ENCODE measurements at places on chromosomes 3 and 15. TPM values are rescaled to one million over a fixed set of nuclear protein-coding genes. Genes with fewer than 3 reads are reported as not detected.

Gene CHRD
- total RNA-seq: 0.29 TPM

Gene CXCR6
- total RNA-seq: not detected

Gene SI
- not detected for total RNA-seq

Gene TUBGCP5
- total RNA-seq: 29.0 TPM

Gene ASB14
- not detected for total RNA-seq

Gene PTX3
- 0.86 TPM for total RNA-seq

Gene MAGEL2
- not detected for total RNA-seq

Gene ARL6
- 6.3 TPM for total RNA-seq

Gene CD200
- total RNA-seq: not detected

Gene PP2D1
- not detected for total RNA-seq

Gene GDPGP1
- 4.4 TPM for total RNA-seq

Gene PARP9
- total RNA-seq: 5.3 TPM

Gene CCR8
- total RNA-seq: not detected

Gene RBP2
- total RNA-seq: not detected

Gene EPHB1
- total RNA-seq: 0.16 TPM

Gene CCDC39
- not detected for total RNA-seq

Gene TPRG1
- total RNA-seq: 0.38 TPM

Gene ZNF621
- total RNA-seq: 5.2 TPM

Gene CLDN1
- 28.5 TPM for total RNA-seq

Gene ABI3BP
- total RNA-seq: 2.2 TPM

Gene NOX5
- total RNA-seq: 0.30 TPM

Gene MUC4
- not detected for total RNA-seq

Gene SLC12A1
- total RNA-seq: not detected

Gene CDC25A
- 12.3 TPM for total RNA-seq

Gene LRRC2
- not detected for total RNA-seq

Gene FBN1
- total RNA-seq: 6.9 TPM

Gene PRICKLE2
- 2.6 TPM for total RNA-seq

Gene TMEM266
- total RNA-seq: not detected

Gene CPEB1
- 2.4 TPM for total RNA-seq
